Stimulated activated CD4-positive, alpha-beta T cell treated with anti-CD3 and anti-CD28 coated beads, TNF-alpha, amount 100 ng/mL, for 4 hours (primary cell): ENCODE measurements at places on chromosomes 4 and X.

DNA sequence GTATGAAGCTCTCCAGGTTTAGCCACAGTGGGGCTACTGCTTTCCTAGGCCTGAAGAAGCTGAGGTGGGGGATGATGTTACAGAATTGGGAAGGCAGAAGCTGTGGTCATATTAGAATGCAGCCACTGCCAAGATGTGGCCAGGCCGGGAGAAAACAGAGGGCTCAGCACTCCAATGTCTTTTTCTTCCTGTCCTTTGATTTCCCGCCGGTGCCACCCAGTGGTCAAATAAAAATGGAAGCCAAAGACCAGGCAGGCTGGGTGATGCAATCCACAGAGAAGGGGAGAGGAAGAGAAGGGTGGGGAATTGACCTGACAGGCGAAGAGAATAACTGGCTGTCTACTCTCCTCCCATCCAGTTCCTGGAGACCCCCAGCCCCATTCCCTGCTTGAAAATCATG lies 94.9 kb upstream of the SHISA3 start:
- no peak for DNase-seq

DNA sequence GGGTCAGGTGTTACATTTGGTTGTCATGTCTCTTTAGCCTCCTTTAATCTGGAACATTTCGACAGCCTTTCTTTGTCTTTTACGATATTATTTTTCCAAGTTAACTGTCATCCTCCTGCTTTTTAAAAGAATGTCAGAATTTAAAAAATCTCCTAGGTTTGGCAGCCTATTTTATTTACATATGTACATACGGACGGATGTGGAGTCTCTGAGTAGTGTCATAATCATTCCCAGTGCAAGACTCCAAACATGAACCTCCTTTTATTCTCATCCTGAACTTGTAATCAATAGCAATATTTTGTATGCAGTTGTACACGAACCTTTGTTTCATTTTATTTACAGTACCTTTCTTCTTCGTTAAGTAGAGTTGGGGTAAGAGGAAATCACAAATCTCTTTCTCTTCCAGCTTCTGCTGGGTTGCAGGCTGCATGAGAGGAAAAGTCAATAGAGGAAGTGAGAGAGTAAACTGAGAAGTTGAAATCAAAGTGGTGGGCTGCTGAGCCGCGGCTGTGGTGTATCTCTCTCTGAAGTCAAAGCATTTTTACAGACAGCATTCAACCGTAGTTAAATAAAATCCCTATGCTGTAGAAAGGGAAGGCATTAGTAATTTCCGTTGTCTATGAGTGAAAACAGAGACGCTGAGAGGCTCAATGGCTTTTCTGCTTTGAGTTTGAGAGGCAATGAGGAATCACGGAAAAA lies 53.9 kb upstream of the RPS6KA3 start:
- no peak for DNase-seq

- DNase-seq: no peak
Observed at GRCh38 chr4:104941661-104942062, 205.0 kb upstream of the TET2 start.

- DNase-seq: no peak
Observed at GRCh38 chrX:23699636-23700194, 32.4 kb downstream of the PRDX4 start.

- no peak for DNase-seq
Observed at GRCh38 chrX:21974011-21974385, 33.5 kb downstream of the SMS start.

DNA sequence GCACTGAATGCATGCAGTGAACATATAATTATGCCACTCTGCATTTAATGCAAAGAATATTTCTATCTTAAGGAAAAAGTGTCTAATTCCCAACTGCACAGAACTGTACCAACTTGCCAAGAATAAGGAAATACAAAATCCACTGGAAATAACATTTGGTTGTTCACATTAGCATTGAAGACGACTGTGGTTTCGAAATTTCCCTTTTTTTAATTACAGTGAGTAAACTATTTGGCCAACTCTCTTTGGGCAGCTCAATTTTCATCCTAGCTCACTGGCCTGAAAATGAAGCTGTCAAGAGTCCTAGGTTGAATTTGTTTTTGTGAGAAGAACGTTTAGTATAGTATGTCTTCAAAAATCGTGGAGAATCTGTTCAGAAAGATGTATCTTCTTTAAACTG lies 81.6 kb upstream of the MID1 start:
- DNase-seq: no peak

DNA sequence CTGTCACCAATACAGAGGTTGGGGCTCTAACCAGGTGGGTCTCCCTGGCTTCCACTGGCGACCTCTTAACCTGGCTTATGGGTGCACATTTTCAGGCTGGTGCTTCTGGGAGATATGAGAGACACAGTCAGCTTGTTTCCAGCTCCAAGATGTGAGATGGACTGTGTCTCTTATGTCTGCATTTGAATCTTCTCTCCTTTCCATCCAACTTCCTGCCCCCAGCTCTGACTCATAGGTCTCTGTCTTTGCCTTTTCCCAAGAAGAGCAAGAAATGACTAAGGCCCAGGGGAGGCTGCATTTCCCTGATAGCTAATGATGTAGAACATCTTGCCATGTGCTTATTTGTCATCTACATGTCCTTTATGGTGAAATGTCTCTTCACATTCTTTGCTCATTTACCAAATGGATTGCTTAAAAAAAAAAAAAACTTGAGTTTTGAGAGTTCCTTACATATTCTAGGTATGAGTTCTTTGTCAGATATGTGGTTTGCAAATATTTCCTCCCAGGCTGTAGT lies 3.2 kb upstream of the UXT start:
- no peak for DNase-seq

GRCh38 chr4:2811830-2812611 lies 19.1 kb downstream of the SH3BP2 start:
- DNase-seq: no peak

DNA sequence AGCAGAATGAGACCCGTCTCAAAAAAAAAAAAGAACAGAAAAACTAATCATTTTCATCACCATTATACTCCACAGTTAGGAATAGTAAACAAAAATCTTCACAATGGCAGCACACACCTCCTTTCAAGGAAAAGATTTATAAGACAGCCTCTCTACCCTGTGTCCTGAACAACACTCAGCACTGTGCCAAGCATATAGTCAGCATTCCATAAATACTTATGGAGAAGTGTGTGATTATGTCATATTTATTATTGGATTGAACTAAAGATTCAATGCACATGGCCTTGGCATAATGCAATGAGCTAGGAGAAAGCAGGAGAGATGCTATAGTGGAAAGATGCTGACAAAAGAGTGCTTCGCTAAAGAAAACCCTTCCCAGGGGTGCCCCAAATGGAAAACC lies 52.6 kb downstream of the FAM114A1 start:
- DNase-seq: no peak

GRCh38 chrX:17567187-17567586 lies 170.1 kb upstream of the SCML1 start:
- no peak for DNase-seq

- no peak for DNase-seq
Observed at GRCh38 chr4:74364652-74365491, at the start of gene EREG. TSS of gene EREG (plus strand) at chr4:74365145. CDS start at chr4:74365309, 164 bp downstream.

- DNase-seq: no peak
Observed at GRCh38 chr4:167111092-167111491, 123.2 kb downstream of the SPOCK3 start.

GRCh38 chrX:78092296-78092695 lies 11.8 kb upstream of the PGK1 start:
- DNase-seq: no peak

DNA sequence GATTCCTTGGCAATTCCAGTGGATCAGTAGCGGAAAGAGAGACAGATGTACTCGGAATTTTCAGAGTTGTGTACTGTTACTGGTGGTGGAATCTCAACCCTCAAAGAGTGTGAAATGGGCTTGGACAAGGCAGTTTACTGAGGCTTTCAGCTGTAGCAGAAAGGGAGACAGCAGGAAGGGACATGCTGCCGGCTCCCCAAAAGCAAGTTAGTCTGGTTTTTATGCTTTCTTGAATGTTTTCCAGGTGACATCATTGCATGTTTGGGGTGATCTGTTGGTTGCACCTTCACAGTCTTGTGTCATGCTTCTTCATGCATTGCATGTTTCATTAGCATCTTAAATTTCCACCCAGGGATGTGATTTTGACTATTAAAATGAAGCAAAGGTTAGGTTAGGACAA lies 1282.2 kb downstream of the ADGRL3 start:
- no peak for DNase-seq

- no peak for DNase-seq
Observed at GRCh38 chr4:126658411-126658810, 974.3 kb upstream of the INTU start.

- DNase-seq: no peak
Observed at GRCh38 chr4:73650250-73650649, 30.0 kb upstream of the RASSF6 start.

DNA sequence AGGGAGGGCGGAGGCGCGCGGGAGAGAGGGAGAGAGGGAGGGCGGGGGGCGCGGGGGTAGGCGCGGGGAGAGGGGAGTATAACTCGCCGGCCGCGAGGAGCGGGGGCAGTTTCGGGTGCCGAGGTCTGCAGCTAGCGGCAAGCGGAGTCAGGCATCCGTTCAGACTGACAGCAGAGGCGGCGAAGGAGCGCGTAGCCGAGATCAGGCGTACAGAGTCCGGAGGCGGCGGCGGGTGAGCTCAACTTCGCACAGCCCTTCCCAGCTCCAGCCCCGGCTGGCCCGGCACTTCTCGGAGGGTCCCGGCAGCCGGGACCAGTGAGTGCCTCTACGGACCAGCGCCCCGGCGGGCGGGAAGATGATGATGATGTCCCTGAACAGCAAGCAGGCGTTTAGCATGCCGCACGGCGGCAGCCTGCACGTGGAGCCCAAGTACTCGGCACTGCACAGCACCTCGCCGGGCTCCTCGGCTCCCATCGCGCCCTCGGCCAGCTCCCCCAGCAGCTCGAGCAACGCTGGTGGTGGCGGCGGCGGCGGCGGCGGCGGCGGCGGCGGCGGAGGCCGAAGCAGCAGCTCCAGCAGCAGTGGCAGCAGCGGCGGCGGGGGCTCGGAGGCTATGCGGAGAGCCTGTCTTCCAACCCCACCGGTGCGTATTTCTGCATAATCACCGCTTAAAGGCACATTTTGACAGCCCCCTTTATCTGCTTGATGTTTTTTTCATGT lies at the start of gene POU4F2:
POU4F2 (plus strand) TSS at position 108 of the 720 bp plus-strand sequence; CDS start at position 356, 248 bp downstream.
- DNase-seq: no peak

- no peak for DNase-seq
Observed at GRCh38 chr4:81412946-81413495, 58.7 kb downstream of the RASGEF1B start.

- DNase-seq: no peak
Observed at GRCh38 chrX:112889400-112889799, 48.8 kb upstream of the AMOT start.

- DNase-seq: no peak
Observed at GRCh38 chr4:3781997-3782930, 16.1 kb downstream of the ADRA2C start.

DNA sequence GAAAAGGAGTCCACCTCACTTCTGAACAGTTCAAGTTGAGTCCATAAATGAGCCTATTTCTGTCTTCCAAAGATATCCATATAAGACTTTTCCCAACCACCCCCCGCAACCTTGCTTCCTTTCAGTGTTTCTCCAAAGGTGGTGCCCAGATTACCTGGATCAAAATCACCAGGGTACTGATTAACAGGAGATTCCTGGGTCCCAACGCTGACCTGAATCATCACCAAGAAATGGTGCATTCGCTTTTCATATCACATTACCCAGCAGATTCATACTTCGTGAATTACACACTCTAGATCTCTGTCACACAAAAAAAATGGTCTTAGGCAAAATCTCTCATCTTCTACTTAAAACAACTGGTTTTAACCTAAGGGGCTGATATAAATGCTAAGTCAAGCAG lies 2.1 kb upstream of the GALNT7 start:
- no peak for DNase-seq

DNA sequence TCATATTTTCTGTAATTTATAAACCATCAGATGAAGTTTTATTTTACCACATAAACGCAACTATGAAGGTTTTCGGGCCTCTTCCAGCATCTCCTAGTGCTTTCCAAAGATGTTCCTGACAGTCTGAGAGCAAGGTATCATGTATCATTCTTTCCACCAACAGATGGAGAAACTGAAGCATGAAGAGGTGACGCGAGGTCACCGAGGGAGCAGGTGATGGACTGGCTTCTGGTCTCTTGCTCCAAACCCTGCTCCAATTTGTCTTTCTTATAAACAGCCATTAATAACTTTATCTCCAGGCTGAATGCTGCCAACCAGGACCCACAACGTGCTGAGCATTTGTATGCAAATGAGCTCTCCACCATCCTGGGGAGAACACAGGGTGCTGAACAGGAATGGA lies 86.3 kb upstream of the MAML3 start:
- DNase-seq: no peak

DNA sequence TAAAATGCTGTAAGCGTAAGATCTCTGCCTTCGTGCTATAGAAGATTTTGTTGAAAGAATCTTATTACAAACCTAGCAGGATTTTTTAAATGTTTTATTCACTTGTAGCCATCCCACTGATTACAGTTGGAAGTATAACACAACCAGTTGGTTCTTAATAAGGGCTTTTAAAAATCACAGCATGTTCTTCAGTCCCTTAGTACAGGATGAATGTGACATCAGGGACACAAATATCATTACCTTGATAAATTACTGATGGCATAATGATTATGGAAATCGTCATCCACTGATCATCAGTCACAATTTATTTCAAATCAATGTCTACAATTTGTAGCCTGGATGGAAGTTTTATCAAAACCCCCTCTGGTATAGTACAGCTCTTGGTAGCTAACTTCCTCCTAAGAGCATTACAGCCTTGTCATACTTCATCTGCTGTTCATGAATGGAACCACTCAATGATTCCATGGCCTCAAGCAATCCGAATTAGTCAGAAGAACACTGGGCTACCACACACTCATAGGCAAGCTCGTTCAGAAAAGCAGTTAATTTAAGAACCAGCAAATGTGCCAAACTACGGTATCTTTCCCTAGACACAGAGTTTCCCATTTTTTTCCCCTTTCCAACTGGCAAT lies 389.2 kb upstream of the TENM3 start:
- no peak for DNase-seq

GRCh38 chr4:150123087-150123486 lies 44.8 kb downstream of the DCLK2 start:
- DNase-seq: no peak

GRCh38 chr4:73573794-73574528 lies 46.3 kb downstream of the RASSF6 start:
- DNase-seq: no peak
